Activated T-helper 1 cell treated with Interleukin-2 at 50 U/mL for 16 hours (primary cell): ENCODE measurements at places on chromosomes 1 and 21.
A peak's percentile ranks its signal among the peaks of the same experiment; 100 is the strongest.

DNA sequence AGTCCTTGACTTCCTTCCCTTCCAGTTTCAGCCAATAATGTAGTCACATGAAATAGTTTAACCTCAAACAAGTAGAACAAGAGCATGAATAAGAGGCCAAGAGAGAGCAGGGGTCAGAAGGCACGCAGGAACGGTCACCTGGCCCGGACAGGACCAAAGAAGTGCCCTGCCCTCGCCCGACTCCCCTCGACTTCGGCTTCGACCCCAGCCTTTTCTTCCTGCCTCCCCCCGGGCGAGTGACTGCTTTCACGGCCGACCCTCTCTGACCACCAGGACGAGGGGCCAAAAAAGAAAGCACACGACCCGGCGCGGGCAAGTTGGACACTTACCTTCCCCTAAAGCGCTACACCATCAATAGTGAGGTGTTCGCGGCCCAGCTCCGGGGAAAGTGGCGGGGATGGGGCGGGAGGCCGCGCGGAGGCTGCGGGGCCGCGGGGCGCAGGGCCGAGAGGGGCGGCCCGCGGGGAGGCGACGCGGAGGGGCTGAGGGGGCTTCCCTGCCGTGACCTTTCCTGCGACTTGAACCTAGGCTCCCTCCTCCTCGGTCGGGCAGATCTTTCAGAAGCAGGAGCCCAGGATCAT is 519 bp downstream of the RERE start:
- DNase-seq: peak; percentile 4

DNA sequence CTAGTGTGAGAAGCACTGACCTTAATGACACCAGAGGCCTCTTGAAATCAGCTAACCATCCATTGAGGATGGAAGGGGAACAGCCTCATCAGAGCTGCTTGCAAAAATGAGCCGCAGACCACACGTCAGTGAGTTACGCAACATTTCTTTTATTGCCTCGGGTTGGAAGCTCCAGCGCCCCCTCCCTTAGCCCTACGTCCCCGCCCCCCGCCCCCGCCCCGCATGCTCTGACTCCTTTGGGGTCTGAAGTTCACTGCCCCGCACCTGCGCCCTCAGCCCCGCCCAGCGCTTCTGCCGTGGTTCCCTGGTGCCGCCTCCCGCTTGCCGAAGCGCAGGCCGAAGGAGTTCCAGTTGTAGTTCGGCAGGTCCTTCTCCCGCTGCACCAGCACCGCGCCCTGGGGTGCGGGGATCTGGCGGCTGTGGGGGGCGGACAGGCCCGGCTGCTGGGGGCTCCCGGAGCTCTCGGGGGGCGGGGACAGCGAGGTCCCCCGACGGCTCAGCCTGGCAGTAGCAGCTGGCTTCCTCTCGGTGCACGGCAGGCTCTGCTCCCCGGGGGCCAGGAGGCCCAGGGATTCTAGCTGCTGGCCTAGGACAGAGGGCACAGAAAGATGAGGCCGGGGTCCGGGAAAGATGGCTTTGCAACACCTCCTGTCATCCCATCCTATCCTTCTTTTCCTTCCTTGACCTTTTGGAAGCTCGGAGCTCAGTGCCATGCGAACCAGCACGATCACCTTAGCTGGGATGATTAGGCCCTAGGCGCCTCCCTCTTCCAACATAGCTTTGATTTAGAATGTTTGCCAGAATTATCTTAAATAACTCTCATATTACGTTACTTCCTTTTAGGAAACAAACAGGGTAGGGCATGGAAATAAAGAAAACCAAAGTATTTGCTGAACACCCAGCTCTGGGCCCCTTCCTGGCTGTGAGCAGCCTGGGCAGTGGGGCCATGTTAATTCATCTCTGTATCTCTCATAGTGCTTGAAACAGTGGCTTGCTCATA is 5.8 kb downstream of the KISS1 start:
- no peak for DNase-seq

DNA sequence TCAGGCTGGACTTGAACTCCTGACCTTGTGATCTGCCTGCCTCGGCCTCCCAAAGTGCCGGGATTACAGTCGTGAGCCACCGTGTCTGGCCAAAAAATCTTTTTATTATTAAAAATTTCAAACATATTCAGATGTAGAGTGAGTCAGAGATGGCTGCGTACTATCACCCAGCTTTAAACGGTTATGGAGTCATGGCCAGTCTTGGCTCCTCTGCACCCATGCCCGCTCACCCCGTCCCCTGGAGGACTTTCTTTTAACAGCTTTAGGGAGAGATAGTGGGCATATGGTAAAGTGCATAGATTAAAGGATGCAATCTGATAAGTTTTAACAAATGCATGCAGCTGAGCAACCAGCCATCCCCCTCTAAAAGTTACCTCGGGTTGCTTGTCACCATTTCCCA is 51.8 kb downstream of the TNFRSF8 start:
- no peak for DNase-seq

GRCh38 chr21:26852423-26852822 is 7.2 kb upstream of the ADAMTS1 start:
- no peak for DNase-seq

DNA sequence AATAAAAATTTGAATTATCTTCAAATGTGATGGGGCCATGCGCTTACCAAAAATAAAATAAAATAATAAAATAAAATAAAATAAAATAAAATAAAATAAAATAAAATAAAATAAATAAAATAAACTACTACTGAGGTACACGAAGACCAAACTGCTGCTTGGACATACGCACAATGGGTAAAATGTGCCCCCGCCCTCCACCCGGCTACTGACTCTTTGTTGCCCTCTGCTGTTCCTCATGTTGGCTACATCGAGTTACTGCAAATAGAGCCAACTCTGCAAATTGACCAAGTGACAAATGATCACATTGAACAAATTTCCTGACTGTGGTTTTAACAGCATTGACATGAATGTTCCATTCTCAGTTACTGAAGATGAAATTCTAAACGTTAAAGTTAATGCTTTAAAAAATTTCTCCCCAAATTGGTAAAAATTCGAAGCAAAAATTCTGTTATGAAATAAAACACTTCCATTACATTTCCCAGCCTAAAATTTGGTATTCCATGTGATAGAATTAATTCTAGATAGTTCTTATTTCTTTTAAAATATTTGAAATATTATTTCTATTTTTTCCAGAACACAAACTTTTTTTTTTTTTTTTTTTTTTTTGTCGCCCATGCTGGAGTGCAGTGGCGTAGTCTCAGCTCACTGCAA is 18.8 kb upstream of the MAP1LC3C start:
- no peak for DNase-seq

- no peak for DNase-seq
These were observed 3.8 kb downstream of the RGS13 start for GRCh38 chr1:192639607-192640368.
